ENCODE measurements at places on chromosomes 5 and 9.

DNA sequence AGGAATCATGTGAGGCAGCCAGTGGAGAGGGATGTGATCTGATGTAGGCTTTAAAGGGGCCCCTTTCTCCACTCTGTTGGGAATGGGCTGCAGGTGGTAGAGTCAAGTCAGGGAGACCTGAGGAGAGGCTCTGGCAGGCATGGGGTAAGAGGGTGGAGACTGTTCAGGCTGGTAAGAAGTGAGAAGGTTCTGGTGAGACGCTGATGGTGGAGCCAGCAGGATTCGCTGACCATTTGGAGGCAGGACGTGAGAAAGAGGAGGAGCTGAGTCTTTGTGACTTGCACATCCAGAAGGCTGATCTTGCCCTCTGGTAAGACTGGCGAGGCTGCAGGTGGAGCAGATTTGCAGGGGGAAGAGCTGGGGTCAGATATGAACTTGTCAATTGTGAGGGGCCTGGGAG lies 248.0 kb downstream of the NSG2 start:
- no peak for DNase-seq

- DNase-seq = no peak
Measured at GRCh38 chr9:31744589-31744988, 639.9 kb upstream of the ACO1 start.

GRCh38 chr9:87742813-87743428 lies 17.0 kb downstream of the CTSL start:
- DNase-seq = no peak

DNA sequence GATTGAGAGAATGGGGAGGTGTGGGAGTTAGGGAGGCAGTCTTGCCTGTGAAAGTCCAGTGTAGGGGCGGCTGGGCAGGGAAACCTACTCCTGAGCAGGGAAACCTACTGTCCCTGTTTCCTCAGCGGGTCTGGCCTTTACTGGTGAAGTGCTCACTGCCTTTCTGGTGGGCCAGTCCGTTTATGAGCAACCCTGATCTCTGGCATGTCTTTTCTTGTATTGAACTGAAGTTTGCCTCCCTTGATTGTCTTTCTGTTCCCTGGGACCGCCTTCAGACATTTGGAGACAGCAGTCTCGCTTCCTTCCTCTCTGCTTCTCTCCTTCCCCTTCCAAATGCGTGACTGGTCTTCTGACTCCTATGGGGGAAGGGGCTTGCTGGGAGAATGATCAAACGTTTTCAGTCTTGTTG lies 2.9 kb downstream of the SNX18 start:
- no peak for DNase-seq

DNA sequence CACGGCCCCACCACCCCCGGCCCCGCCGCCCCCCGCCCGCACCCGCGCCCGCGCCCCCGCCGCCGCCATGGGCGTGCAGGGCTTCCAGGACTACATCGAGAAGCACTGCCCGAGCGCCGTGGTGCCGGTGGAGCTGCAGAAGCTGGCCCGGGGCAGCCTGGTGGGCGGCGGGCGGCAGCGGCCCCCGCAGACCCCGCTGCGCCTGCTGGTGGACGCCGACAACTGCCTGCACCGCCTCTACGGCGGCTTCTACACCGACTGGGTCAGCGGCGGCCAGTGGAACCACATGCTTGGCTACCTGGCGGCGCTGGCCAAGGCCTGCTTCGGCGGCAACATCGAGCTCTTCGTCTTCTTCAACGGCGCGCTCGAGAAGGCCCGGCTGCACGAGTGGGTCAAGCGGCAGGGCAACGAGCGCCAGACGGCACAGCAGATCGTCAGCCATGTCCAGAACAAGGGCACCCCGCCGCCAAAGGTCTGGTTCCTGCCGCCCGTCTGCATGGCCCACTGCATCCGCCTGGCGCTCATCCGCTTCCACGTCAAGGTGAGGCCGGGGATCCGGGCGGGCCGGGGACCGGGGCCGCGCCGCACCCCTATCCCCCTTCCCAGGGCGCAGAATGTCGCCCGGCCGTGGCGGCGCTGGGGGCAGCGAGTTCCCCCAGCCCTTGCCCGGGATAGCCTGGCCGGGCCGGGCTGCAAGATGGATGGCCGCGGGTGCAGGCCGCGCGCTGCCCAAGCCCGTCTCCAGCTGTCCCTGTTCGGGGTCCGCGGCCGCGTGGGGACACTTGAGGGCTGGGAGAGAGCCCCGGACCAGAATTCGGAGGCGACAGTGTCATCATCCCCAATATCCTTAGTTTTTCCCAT lies 594 bp downstream of the FAM120A start:
- peak; percentile 37 for DNase-seq

DNA sequence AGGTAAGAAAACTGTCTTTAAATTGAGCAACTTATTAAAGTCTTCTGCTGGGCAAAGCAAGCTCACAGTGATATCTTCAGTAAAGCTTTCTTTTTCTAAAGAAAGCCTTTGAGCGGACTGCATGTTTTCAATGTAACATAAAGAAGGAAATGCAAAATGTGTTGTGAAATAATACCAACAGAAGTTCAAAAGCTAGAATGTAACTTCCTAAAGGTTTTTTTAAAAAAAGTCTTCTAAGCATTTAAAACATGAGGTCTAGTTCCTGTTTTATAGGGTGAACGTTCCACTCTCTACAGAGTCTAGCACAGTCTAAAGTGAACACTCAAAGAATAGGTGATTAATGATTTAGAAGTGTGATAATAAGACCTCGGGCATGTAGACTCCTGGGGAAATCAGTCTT lies 62.9 kb downstream of the DENND1A start:
- DNase-seq = no peak

GRCh38 chr5:148335259-148335658 lies at the start of gene SPINK9:
TSS of gene SPINK9 (plus strand) at chr5:148335559. CDS start at chr5:148335614, 55 bp downstream.
- no peak for DNase-seq

GRCh38 chr5:178398901-178399700 lies 166.5 kb upstream of the PHYKPL start:
- DNase-seq = no peak

DNA sequence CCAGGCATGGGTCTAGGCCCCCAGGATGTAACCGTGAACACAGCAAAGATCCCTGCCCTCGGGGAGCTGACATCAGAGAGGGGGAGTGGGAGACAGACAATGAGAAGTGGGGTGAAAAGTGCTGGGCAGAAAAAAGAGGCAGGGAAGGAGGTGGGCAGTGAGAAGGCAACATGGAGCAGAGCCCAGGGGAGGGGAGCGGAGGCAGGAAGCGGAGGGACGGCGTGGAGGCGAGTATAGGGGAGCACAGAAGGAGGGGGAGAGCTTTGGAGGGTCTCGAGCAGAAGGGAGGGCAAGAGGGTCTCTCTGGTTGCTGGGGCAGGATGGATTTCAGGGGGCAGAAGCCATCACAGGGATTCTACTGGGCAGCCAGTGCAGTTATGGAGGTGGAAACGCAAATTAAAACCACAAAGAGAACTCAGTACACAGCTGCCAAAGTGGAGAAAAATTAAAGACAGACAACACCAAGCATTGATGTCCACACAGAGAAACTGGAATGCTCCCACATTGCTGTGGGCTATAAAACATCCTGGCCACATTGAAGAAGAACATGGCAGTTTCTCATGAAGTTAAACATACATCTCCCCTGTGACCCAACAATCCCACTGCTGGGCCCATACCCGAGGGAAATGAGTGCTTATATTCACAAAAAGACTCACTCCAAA lies 21.1 kb upstream of the LAMC3 start:
- no peak for DNase-seq

DNA sequence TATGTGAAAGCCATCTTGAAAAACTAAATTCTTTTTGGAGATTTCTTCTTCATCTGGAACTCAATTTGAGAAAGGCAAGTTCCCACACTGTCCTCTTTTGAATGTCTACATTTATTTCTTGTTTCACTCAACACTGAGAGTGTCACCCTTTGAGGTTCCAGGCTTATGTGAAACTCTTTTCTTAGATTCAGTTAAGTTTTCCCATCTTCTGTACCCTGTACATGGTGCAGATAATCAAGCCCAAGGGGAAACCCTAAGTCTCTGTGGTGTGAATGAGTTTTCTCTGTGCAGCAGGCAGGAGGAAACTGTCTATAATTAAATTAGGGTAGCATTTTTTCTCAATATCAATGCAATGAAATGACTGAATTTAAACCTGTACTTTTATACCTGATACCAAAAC lies 72.3 kb upstream of the PRLR start:
- no peak for DNase-seq

- DNase-seq = peak; percentile 25
Measured at GRCh38 chr5:119079318-119079921, 8.5 kb downstream of the DMXL1 start.

GRCh38 chr9:18347386-18348082 lies 126.4 kb upstream of the ADAMTSL1 start:
- DNase-seq = no peak

- no peak for DNase-seq
Measured at GRCh38 chr5:68149189-68149588, 66.4 kb upstream of the PIK3R1 start.

DNA sequence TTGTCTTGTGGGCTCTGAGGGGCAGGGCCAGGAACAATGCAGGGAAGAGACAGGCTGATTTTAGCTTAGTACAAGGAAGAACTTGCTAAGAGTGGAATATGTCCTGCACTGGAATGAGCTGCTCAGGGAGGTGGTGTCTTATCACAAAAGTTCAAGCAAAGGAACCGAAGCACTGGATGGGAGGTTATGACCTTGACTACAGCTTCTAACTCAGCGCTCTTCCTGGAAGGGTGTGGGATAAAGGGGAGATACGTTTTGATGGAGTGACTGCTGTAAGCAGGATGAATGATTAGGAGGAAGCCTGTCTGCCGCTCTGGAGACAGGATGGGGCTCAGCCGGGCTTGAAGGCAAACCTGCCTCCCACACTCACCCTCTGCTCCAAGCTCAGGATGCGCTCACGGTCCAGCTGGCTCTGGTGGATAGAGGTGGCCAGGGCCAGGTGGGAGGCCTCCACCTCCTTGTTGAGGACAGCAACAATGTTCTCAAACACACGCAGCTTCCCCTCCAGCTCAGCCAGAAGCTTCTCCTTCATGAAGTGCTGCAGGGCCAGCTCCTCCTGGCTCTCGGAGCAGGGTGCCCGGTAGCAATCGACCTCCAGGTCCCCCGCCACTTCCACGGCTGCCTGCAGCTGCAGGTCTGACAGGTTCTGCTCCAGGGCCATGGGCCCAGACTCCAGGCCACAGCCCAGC lies 13.5 kb downstream of the TRAF1 start:
- no peak for DNase-seq

GRCh38 chr5:104353371-104353770 lies 790.8 kb upstream of the NUDT12 start:
- no peak for DNase-seq

- DNase-seq = no peak
Measured at GRCh38 chr9:72864327-72864726, 88.5 kb downstream of the ALDH1A1 start.

GRCh38 chr5:36889264-36889663 lies 12.7 kb downstream of the NIPBL start:
- DNase-seq = no peak

DNA sequence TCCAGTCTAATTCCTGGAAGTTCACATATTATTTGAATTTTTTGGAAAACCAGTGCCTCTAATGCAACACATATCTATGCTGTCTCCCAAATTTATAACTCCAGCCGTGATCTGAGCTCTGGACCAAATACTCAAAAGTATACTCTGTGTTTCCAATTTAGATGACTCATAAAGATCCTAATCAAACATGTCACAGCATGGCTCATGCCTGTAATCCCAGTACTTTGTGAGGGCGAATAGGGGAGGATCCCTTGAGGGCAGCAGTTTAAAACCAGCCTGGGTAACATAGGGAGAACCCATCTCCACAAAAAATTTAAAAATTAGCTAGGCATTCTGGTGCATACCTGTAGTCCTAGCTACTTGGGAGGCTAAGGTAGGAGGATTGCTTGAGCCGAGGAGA lies 388.0 kb downstream of the CDH12 start:
- DNase-seq = no peak

DNA sequence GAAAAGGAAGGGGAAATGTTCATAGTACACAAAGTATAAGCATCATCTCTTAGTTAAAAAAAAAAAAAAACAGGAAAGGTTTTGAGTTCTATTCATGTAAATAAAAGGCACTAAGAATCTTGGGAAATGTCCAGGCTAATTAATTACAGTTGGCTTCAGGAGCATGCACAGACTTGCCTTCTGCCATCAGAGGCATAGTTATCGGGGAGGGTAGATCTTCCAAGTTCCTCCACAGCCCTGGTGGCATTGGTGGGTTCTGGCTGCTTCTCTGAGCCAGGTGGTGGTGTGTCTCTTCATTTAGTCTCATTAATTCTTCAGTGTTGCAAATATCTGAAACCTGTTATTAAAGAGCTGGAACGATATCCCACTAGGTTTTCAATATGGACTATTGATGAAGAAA lies 85.2 kb downstream of the TMEM252 start:
- no peak for DNase-seq

GRCh38 chr9:83434254-83434653 lies 103.9 kb downstream of the FRMD3 start:
- DNase-seq = no peak

GRCh38 chr5:129951039-129951438 lies 46.8 kb downstream of the CHSY3 start:
- DNase-seq = no peak

GRCh38 chr5:131396015-131396414 lies 132.2 kb downstream of the CDC42SE2 start:
- no peak for DNase-seq

GRCh38 chr5:65718576-65719310 lies 3.2 kb downstream of the SGTB start:
- DNase-seq = no peak

DNA sequence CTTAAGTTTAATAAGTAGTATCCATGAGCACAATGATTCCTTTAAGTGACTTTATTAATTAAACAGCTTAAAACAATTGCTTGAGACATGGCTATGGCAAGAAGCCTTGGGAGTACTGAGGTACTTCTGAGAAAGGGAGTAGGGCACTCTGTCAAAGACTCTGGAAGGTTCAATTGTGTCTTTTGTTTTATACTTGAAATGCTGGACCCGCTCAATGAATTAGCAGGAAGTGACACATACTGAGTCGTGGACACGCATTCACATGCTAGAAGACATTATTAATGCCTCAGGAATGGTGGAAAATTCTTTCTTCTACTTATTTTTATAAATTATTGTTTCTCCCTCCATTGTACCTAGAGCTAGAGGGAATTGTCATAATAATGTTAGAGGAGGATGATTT lies 347.3 kb upstream of the ZNF608 start:
- no peak for DNase-seq

DNA sequence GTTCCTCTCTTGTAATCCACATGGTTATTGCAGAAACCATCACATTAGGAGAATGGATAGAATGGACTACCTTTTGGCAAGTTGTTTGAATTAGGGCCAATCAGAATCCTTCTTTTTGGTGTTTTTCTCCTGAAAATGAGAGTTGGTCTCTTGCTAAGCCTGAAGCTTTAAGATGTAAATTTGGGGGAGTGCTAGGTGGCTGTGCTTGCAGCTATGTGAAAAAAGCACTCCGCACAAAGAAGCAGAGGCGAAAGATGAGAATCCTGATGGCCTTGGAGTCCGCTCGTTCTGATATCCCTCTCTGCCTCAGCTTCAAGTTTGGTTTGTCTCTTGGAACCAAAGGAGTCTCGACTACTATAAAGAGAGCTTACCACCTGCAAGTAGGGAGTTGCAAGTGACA lies 63.6 kb downstream of the INIP start:
- DNase-seq = no peak

- DNase-seq = no peak
Measured at GRCh38 chr5:133225671-133226152, 173.9 kb downstream of the HSPA4 start.

Measured in activated T-helper 1 cell treated with anti-CD3 and anti-CD28 coated beads, Interleukin-12 subunit alpha, Interleukin-12 subunit beta, Interleukin-2, Interleukin-4 antibody, amounts not matched to agents 30 ng/mL and 10 ng/mL and 1 ng/mL, durations not matched to agents 14 hours and 24 hours and 36 hours (primary cell).